Cortex of kidney (tissue), 1 donor: ENCODE measurements at places on chromosomes 6 and 20.

DNA sequence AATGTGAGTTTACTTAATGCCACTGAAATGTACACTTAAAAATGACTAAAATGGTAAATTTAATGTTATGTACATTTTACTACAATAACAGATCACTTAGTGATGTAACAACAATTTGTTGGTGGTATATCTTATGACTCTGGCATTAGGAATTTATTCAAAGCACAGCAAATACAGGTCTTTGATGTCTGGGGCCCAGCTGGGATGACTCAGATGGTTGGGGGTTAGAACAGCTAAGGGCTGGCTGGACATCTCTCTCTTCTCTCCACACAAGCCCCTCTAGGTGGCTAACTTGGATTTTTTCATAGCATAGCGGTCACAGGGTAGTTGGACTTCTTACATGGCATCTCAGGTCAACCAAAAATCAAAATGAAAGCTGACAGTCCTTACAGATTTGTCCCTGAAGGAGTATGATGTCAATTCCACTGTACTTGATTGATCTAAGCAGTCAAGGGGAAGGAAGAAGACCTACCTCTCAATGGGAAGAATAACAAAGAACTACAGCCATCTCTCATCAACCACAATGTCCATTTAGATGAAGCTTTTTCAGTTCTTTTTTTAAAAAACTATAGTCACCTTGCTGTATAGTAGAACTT, 37.5 kb upstream of the LCA5 start:
- DNase-seq: no peak

DNA sequence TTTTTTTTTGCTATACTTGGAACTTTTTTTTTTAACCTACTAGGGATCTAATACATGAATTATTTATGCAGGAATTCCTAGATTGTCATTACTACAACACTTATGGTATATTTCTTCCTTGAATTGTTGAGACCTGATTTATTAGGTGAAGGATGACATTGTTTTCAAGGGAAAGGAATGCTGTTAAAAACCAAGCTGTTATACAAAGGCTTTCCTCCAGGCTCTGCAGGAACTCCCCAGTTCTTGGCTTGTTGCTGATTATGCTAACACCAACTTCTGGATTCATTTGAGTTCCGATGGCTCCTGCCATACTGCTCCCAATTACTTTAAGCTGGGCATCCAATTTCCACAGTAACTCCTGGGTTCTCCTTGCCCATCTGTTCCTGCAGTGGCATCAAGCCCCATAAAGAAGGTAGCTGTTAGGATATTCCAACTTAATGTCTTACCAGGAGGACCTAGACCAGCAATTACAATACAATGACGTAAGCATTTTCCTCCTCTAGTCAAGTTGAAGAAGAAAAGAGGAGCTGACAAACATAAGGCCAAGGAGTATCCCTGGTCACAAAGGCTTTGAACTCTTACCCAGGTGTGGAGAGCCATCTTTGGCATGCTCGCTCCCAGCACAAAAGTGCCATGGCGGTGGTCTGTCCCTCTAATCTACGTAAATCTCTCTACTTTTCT, 215.9 kb upstream of the AGPAT4 start:
- DNase-seq: no peak

- DNase-seq: no peak
Observed at GRCh38 chr6:31193206-31193605, 22.7 kb upstream of the POU5F1 start.

- no peak for DNase-seq
Observed at GRCh38 chr20:15603506-15603905, 969.7 kb downstream of the KIF16B start.

DNA sequence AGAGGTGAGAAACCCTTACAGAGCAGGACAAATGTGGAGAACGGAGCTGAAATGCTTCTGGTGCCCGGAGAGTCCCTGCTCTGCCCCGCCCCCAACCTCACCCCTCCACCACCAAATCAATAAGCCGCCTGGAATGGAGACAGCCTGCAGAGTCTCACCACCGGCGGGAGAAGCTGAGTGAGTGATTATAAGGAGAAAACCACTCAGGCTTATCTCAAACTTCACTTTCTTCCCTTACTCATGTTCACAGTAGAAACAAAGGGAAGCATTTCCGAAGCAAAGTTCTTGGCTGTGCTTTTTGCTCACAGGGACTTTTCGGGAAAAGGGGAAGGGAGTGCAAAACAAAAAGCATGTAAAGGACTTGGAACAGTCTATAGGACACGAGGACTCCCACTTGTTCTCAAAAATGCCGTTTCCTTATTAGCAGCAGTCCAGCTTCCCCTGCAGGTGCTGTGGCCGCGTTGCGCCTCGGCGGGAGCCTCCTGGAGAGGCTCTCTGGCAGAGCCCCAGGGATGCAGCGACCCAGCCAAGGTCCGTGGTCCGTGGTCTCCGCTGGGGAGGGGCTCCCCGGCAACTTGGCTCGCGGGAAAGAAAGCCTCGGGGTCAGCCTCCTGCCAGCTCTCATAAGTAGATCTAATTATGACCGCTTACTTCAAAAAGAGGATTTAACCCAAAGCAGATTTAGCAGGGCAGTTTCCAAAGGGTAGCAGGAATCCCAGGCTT, 64.8 kb upstream of the TMEM30A start:
- no peak for DNase-seq

DNA sequence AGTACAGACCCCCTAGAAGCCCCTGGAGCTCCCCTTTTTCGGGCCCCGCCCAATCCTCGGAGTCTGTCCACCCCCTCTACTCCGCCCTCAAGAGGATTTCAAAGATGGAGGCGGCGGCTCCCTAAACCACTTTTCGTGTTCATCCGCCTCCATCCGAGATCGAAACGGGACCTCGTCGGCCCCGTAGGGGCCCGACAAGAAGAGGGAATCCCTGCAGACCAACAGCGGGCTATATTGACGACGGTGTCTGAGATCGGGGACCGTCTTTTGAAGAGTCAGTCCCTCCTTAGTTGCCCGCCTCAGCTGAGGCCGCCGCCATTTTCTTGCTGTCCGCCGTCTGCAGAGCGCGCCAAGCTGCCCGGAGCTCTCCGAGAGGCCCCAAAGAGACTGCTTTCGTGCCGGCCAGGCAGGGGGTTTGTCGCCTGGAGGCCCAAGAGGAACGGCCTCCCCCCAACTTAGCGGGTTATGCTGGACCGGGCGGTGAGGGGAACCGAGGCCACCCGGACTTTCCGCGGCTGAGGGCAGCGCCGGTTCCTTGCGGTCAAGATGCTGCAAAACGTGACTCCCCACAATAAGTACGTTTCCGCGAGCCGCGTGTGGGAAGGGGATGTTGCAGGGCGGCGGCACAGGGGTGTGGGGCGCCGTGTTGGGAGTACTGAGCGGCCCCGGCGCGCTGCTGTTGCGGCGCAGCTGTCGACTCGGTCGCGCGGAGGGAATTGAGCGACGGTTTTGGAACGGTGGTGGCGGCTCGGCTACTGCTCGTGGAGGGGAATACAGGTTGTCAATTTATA, 4.2 kb downstream of the BRD2 start:
- DNase-seq: no peak

GRCh38 chr20:38181971-38182370, 16.9 kb upstream of the TGM2 start:
- DNase-seq: no peak

DNA sequence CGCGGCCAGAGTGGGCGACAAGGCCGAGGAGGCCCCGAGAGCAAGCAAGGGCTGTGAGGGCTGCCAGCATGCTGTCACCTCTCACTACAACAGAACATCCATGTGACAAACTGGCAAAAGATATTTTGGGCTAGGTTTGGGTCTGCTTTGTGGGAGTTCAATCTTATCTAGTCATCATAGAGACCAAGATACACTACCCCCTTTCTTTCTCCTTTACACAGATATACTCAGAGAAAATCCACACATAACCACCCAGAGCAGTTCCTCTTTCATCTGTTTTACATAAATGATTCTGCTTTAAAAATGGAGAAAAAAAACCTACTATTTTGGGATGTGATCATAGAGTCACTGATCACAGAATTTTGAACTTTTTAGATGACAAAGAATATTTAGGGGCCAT, 16.8 kb downstream of the SOX4 start:
- no peak for DNase-seq

GRCh38 chr6:25004357-25004756, 68.6 kb upstream of the RIPOR2 start:
- DNase-seq: no peak
